ENCODE measurements at places on chromosomes 16 and 17.

DNA sequence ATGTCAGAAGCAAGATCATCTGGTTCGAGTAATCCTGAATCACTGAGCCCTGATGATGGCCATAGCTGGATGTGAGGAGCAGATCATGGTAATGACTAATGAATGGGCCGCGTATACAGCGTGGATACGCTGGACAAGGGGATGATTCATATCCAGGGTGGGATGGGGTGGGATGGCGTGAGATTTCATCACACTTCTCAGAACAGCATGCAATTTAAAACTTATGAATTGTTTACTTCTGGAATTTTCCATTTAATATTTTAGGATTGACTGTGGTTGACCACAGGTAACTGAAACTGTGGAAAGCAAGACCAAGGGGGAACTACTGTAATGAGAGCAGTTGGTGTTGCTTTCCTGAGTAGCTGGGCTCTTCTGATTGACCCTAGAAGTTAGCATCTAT is 225.5 kb downstream of the STX8 start:
- no peak for DNase-seq

- no peak for DNase-seq
These were observed 394.7 kb downstream of the SOX9 start for GRCh38 chr17:72515291-72516065.

DNA sequence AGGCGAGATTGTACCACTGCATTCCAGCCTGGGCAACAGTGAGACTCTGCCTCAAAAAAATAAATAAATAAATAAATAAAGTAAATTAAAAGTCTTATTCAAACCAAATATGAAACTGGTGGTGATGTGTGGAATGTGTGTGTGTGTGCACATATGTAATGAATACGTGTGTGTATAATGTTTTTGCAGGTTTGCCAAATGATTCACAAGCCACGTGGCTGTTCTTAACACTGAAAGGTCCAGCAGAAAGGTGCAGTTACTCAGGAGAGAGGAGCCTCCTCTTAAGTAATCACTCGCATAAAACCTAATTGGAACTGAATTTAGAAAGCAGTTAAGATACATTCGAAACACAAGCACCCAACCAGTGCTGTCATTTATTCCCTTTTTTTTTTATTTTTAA is 22.9 kb downstream of the GDE1 start:
- no peak for DNase-seq

DNA sequence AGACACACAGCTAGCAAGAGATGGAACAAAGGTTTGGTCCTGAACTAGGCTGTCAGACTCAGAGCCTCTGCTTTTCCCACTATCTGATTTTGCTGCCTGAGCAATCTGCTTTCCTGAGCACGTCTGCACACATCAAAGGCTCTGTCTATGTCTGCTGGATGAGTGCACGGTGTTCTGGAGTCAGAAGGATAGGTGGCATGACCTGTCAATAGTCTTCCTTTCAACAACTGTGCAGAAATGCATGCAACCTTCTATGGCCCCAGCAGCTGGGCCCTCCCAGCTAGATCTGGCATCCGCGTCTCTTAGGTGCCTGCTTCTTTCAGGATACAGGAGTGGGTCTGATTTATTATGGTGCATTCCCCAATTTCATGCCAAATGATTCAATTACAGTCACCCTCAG is 138.3 kb downstream of the UTP18 start:
- DNase-seq = no peak

GRCh38 chr16:28136751-28137434 is 73.4 kb upstream of the GSG1L start:
- no peak for DNase-seq

- no peak for DNase-seq
These were observed 256.6 kb downstream of the HS3ST3B1 start for GRCh38 chr17:14557480-14557879.

DNA sequence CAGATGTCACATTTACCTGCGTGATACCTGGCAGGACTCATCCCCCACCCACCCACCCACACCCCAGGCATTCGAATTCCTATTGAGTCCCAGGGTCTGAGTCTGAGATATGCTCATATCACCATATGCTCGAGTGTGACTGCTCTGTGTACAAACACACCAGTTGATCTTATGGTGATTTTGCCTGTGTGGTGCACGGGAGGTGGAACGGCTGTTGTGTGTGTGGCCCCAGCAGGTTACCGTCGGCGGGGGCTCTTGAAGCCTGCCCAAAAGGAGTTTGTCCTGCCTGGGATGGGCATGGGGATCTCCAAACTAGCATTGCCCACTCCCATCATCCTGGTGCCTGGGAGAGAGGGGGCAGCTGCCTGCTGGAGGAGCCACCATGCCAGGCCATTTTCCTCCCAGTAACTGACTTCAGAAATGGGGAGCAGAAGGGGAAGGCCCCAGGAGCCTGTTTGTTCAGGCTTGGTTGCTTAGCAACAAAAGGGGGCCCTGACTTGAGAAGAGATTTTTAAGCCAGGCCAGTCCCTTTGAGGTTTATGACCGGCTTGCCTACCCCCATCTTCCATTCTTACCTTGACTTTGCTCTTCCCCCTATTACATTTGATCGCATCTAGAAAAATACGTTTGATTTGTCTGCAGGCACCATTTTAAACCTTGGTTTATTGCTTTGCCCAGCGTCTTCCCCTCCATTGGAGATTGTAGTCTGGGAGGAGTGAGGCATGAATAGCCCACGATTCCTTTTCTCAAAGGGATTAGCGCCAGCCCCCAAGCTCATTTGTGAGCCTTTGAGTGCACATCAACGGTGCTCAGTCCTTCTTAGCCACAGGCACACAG is 217.7 kb downstream of the CCDC182 start:
- DNase-seq = no peak

DNA sequence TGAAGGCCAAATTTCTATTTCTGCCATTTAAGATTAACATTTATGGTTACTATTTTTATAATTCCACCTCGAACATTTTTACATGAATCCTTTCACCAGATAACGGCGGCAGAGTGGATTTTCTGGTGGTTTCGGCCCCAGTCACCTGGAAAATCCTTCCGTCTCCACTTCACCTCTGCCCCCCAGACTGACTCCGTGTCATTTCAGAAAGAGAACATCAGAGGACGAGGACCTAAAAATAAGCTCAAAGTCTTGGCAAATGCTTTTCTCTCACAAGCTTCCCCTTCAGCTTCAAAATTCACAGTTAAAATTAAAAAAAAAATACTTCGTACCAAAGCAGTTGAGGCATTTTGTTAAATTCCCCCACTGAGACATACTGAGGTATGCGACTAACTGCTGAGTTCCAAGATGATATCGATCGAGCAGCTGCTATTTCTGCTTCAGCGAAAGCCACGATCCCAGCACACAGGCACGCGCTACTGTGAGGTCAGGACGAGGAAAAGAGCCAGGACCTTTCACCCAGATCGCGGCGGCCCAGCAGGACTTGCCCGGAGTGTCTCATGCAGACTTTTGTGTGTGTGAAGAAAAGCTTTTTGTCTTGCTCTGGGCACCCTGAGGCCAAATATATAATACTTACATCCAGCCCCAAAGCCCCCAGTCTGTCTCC is 36.8 kb downstream of the ASPA start:
- no peak for DNase-seq

- DNase-seq = no peak
These were observed 311.9 kb downstream of the NPIPA8 start for GRCh38 chr16:18024611-18025010.

DNA sequence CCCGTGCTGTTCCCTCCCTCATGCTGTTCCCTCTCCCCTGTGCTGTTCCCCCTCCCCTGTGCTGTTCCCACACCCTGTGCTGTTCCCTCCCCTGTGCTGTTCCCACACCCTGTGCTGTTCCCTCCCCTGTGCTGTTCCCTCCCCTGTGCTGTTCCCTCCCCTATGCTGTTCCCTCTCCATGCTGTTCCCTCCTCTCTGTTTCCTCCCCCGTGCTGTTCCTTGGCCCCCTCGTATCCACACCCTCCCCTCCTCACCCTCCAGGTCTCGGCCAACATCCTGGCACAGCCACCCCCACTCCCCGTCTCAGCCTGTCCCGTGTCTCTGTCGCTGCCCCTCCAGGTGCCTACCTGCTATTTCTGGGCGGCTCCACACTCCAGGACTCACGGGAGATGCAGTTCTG is 48.5 kb upstream of the ZC3H18 start:
- DNase-seq = no peak

- DNase-seq = peak; percentile 61
These were observed at the start of gene SLC6A4 for GRCh38 chr17:30235386-30236296. SLC6A4 (minus strand) TSS chr17:30235697; CDS start chr17:30221958, 13,739 bp downstream.

DNA sequence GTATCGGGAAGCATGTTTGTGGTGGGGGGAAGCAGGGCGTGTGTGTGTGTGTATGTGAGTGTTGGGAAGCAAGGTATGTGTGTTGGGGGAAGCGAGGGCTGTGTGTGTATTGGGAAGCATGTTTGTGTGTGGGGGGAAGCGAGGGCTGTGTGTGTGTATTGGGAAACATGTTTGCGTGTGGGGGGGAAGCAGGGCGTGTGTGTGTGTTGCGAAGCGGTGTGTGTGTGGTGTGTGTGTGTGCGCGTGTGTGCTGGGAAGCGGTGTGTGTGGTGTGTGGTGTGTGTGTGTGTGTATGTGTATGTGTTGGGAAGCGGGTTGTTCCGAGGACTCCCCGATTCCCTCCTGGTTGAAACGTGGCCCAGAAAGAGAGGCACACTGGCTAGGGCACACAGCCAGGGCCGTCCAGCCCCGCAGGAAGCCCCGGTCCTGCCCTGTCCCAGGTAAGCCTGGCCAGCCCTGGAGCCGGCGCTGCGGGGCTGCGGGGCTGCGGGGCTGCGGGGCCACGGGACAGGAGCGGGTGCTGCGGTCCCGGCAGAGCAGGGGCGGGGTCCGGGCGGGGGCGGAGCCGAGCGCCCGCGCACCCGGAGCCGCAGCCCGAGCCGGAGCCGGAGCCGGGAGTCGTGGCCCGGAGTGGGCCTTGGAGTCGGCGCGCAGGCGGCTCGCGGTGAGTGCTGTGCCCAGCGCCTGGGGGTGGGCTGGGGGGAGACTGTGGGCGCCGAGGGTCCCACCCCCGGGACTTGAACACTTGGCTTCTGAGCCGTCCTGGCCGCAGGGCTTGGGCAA is at the start of gene NOD2:
Gene NOD2, plus strand, starts transcription at position 608 of the 783 bp plus-strand sequence. CDS start 5,890 bp downstream, outside the sequence.
- peak; percentile 36 for DNase-seq
